Bronchial epithelial cell (primary cell): ENCODE measurements at places on chromosomes 12 and 14. TPM values are rescaled to one million over a fixed set of nuclear protein-coding genes. Genes with fewer than 3 reads are reported as not detected.

ANO4 gene
- total RNA-seq, result 2.4 TPM in 2 replicates

ARG2 gene
- total RNA-seq, result 113 and 123 TPM in 2 replicates

PIANP gene
- not detected in 2 replicates for total RNA-seq

ZFYVE1 gene
- total RNA-seq, result 11.3 and 13.6 TPM in 2 replicates

MDM1 gene
- 5.8 and 6.4 TPM in 2 replicates for total RNA-seq

CD69 gene
- not detected in 2 replicates for total RNA-seq

PTHLH gene
- 47.4 and 82.1 TPM in 2 replicates for total RNA-seq
